ENCODE measurements at places on chromosomes 11 and 22.

GRCh38 chr11:16722581-16723344 is 15.7 kb upstream of the C11orf58 start:
- DNase-seq: no peak

DNA sequence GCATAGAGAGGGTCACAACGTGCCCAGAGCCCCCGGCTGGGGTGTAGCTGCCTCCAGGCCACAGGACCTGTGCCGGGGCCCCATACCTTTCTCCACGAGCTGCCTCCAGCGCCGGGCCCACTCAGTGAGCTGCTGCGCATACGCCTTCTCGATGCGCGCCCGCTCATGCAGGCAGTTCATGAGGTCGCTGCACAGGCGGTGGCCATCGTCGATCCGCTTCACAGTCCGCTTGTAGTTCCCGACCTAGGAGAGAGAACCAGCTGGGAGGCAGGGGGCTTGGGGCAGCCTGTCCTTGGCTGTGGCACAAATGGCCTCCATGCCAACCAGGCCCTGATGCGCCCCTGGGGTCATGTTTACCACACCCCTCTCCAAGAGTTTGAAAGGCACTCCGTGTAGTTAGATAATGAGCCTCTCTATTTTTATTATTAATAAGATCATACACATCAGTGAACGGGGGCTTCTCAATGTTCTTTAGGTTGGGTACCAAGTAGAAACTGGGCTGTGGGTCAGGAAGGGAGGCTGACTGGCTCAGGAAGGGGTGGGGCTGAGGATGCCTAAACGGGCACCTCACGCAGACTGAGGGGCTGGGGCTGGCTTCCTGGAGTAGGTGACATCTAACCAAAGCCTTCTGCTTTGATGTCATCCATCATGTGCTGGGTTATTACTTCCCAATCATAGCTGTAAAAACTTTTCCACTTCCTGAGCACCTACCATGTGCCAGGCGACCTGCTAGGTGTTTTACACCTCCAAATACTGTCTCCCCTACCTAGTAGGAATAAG is 36.5 kb upstream of the ARFGAP3 start:
- no peak for DNase-seq

GRCh38 chr11:46210133-46210636 is 67.3 kb upstream of the CREB3L1 start:
- no peak for DNase-seq

GRCh38 chr22:30036656-30037055 is 43.6 kb upstream of the HORMAD2 start:
- DNase-seq: no peak

Data from stimulated activated CD8-positive, alpha-beta memory T cell treated with anti-CD3 and anti-CD28 coated beads, Interleukin-15, amount 100 ng/mL, for 48 hours (primary cell).